ENCODE measurements at places on chromosomes 7 and 10.

GRCh38 chr10:98096316-98096715 is 38.1 kb upstream of the R3HCC1L start:
- DNase-seq: no peak

DNA sequence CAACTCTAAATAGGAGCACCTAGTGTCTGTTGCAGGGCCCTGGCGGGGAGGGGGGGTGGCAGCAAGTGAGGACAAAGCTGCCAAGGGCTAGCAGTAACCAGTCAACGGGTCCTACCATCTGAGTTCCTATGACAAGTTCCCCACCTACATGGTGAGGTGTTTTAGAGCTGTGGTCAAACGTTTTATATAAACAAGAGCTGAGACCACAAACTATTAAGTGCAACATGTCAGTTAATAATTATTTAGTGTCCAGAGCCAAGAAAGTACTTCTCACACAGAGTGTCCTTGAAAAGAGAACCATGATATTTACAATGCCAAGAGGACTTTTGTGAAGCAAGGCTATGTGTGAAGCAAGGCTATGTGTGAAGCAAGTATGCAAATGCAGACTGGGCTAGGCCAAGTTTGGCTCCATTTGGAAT is 434.7 kb downstream of the TNS3 start:
- DNase-seq: no peak

DNA sequence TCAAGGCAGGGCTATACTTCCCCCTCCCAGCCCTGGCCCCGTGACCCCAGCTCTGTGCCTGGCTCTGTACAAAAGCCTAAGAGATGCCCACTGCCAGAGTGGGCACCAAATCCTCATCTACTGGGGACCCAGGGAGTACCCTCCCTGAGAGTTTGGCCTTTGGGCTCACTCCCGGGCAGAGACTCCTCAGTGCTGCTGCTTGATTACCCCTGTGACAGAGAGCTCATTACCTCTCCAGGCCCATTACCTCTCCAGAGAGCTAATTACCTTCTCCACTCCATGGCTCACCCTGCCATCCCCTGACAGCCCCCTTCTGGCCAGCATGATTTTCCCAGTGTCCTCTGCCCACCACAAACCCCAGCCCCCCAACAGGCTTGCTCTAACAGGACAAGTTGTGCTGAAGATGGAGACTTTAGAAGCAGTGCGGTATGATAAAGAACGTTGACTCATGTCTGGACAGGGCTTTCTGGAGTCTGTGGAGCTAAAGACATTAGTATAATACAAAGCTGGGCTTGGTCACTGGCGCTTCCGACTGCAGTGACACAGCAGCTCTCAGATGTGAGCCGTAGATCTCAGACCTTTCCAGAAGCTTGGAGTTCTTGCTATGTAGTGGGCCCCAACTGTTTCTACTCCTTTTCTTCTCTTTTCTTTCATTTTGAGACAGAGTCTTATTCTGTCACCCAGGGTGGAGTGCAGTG is 111.3 kb upstream of the KCTD7 start:
- no peak for DNase-seq

DNA sequence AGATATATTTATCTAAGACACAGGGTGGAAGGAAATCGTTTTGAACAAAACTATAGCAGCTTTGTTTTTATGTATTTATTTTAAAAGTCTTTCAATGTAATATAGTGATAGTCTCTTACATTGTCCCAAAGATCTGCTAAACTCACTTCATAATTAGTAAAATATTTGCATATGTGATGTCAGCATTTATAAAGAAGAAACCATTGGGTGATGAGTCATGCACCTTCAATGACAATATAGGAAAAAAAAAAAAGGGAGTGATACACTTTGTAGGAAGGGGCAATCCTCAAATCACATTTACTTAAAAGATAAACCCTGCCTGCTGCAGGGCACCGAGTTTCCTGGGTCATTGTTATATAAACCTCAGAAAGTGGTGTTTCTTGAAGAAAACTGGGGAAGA is 112.4 kb upstream of the SEMA3C start:
- DNase-seq: no peak

DNA sequence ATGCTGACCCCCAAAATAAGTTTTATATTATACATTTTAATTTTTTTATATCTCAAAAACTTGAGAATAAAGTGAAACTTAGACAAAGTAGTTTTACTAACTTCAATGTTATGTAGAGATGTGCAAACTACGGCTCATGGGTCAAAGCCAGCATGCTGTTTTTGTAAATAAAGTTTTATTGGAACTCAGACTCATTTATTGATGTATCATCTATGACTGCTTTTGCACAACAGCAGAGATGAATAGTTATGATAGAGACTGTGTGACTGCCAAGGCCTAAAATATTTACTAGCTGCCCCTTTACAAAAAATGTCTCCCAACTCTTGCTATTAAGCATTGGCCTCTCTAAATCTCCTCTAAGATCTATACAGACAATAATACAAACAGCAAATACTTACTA is 12.4 kb downstream of the MTPN start:
- no peak for DNase-seq

- no peak for DNase-seq
Observed at GRCh38 chr7:53351681-53352080, 316.2 kb downstream of the POM121L12 start.

DNA sequence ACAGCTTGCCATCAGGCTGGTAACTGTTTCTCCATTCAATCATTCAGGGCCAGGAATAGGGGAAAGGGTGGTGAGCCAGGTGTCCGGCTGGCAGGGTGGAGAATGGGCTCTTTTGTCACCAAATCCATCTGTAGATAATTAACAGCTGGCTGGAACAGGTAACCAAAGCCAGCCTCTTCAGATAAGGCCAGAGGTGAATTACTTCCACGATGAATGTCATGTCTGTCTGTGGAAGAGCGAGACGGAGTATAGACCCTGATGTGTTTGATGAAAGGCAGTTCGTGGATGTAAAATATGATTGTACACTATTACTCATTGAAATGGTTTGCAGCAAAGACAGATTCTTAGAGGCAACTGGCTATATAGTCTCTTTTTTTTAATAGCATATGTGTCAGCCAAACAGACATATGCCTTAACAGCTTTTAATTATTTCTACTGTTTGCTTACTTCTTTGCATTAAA is 149.8 kb downstream of the KLF6 start:
- no peak for DNase-seq

DNA sequence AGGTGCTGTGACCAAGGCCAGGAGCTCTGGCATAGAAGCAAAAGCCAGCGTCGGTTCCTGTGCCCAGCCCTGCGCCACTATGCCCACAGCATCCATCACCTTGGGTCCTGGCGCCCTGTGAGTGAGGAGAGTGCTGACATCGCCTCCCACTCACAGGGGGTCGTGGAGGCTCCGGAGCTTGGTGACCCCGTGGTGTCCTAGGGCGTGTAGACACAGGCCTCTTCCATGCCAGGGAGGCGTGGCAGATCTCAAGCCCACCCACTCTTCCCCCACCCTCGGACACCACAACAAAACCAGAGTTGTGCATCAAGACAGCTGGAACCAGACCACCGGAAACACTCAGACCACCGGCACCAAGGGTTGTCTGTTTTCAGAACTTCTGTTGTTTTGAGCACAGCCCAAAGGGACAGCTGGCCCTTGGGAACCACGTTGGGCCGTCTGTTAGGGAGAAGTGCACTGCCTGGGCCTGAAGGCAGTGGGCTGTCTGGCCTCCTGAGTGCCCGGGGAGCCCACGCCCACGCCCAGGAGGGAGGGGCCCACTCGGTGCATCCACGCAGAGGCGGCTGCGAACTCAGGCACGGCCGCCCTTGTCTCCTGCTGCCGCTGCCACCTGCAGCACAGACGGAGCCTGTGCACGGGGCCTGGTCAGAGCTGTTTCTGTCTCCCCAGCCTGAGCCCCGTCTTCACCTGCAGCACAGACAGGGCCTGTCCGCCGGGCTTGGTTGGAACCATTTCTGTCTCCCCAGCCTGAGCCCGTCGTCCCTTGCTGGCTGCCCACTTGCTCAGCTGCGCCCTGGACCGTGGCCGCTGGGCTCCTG is 106.3 kb downstream of the INPP5A start:
- no peak for DNase-seq

DNA sequence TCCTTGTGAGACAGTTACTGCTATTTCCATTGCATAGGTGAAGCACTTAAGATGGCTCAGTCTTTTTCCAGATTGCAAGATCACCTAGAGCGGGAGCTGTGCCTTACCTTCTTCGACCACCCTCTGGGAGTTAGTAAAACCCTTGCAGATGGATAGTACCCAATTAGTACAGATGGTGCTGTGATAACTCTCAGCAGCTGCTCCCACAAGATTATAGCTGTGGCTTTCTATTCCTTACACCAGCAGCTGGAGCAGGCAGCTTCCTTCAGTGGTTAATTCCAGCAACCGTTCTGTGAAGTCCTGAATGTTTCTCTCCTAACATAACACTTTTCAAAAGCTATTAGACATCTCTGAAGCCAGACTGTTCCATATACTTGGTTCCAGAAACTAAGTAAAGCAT is 796.8 kb downstream of the XPNPEP1 start:
- DNase-seq: no peak

DNA sequence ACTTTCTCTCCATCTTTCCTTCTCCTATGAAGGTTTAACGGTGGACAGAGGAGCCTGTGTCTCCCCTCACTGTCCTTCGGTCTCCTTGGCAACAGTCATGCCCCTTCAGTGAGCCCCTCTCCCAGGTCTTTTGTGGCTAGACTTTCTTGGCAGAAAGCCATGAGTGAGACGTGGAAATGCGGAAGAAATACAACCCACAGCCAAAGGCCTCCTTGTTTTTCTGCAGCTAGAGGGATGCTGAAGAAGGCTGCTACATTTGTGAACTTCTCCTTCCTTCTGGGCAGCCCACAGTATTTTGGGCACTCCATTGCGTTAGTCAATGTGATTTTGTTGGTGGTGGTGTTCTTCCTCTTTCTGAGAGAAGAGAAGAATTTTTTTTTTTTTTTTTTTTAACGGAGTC is 333.7 kb upstream of the PODXL start:
- DNase-seq: no peak

- DNase-seq: no peak
Observed at GRCh38 chr10:69492091-69492745, 41.0 kb downstream of the TSPAN15 start.

DNA sequence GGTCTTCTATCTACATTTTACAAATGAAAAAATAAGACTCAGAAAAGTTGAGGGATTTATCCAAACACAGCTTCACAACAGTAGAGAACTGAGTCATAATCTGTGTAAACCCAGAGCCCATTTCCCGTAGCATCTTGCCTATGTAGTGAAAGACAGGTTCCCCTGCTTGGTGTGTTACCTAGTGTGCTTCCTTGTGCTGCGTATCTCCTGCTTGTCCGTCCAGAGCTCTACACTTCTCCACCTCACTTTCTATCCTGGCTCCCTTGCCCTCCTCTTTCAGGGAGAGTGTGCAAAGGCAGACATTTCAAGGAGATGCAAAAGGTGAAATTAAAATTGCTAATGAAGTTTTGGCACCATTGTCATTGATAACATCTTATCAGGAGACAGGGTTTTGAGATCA is 1.4 kb upstream of the ASNS start:
- DNase-seq: no peak

GRCh38 chr7:16847381-16847860 is 34.4 kb downstream of the AGR3 start:
- no peak for DNase-seq

DNA sequence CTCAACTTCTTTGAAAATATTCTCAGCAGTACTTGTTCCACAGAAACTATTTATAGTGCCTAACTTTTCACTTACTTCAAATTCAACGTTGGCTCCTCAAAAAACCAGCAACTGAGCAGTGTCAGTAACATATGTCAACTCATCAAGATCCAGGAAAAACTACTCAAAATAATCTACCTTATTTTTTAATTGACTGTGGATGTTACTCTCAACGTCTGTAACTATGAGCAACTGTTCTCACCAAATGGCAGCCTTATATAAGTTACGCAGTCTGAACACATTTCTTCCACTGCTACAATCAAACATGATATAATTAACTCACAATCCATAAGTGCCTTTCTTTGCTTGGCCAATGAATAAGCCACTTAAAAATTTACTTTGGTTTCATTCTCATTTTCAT is 77.8 kb downstream of the SP8 start:
- DNase-seq: no peak

GRCh38 chr10:24114556-24114955 is 94.4 kb upstream of the KIAA1217 start:
- DNase-seq: no peak

GRCh38 chr10:84563868-84564267 is 235.5 kb downstream of the CCSER2 start:
- DNase-seq: no peak

DNA sequence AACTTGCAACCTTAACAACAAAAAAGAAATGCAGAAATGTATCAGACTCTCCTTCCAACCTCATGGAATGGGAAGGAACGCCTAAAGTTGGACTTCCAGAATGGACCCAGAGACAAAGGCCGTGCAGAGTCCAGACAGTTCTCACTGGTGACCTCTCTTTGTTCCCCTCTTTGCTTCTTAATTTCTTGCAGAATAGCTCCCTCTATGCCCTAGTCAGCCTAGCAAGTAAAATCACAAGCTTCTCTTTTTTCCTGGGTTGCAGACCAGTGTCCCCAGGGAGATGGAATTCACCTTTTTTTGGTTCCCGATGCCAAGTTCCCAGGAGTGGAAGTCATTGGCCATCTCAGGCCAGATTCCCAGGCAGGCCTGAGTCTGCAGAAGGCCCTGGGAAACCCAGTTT is 278.0 kb downstream of the CCSER2 start:
- no peak for DNase-seq

DNA sequence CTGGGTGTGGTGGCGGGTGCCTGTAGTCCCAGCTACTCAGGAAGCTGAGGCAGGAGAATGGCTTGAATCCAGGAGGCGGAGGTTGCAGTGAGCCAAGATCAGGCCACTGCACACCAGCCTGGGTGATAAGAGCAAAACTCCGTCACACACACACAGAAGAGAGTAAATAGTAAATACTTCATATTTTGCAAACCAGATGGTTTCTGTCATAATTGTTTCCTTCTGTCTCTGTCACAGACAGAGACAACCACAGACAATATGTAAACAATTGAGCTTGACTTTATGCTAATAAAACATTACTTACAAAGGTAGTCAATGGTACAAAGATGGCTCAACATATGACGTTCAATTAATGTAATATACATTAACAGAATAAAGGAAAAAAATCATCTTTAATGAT is 83.7 kb downstream of the JMJD1C start:
- no peak for DNase-seq

- DNase-seq: no peak
Observed at GRCh38 chr7:78828317-78828716, 625.1 kb downstream of the MAGI2 start.

- no peak for DNase-seq
Observed at GRCh38 chr10:24858288-24859270, 93.8 kb downstream of the PRTFDC1 start.

- no peak for DNase-seq
Observed at GRCh38 chr7:129471402-129471827, 30.9 kb upstream of the SMKR1 start.

Data from activated T-cell treated with anti-CD3 and anti-CD28 coated beads for 48 hours (primary cell).